ENCODE measurements at places on chromosomes 12 and 14.
A peak's percentile ranks its signal among the peaks of the same experiment; 100 is the strongest.

DNA sequence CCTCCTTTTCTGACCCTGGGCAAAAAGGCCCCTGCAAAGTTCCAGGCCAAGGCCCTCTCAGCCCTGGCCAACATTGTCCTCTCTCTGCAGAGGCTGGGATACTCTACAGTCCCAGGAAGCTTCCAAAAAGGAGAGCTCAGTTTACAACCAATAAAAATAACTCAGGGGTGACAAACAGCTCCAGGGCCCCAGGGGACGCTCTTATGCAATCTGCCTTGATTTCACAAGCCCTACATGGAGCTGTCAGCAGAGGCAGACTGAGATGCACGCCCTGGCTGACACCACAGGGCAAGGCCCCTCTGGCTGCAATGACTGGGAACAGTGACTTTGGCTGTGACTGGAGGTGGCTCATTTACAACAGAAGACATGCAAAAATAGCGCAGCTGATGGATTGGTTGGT lies 129.0 kb upstream of the MED13L start:
- no peak for DNase-seq

DNA sequence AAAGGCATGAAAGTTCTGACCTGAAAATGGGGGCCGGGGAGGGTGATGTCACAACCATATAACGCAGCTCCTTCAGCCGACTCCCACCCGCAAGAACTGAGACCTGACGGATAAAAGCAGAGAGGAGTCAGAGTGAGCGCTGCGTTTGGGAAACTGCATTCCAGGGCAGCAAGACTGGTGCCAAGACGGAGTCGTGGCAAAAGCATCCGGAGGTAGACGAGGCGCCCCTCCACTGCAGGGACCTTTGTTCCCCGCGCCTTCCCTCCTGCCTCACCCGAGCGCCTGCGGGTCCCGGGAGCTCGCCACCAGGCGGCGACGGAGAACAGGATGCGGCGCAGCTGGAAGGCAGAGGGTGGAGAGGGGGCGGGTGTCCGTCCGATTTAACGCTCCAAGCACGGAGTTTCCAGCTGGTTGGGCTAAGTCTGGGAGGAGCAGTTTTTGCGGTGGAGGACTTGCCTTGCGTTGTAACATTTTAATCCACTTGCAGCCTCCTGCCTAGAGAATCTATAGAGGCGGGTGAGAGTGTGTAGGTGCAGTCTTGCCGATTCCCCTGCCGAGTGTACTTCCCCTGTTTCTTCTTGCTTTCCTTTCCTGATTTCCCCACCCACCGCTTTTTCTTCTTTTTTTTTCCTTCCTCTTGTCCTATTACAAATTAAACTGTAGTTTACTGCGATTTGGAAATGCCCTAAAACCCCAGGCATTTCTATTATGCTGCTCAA lies 1.2 kb upstream of the CPNE8 start:
- no peak for DNase-seq

DNA sequence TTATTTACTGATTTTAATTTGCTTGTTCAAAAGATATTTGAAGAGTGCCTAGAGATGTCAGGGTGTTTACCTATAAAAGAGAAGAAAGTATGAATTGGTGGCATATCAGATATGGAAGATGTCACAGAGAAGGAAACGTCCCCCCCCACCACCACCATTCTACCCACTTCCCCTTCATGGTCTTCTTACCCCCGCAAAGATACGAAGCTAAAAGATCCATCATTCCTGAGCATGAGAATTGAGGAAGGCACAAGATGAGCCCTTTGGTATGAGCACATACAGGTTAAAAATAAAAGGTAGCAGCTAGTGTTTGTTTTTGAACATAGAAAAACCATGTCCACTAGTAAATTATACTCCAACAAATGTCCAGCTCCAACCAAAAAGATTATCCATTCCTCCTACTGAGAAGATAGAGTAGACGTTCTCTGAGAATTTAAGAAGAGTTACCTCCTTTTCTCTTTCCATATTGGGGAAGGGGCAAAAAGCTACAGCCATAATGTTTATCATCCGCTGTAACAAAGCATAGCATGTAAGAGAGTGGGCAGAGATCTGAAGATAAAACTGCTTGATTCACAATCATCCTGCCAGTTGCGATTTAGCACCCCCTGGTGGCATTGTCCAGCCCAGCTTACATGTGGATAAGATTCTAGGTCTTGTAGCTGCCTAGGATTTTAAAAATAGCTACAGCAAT lies 29.1 kb downstream of the NFYB start:
- DNase-seq = peak; percentile 70

DNA sequence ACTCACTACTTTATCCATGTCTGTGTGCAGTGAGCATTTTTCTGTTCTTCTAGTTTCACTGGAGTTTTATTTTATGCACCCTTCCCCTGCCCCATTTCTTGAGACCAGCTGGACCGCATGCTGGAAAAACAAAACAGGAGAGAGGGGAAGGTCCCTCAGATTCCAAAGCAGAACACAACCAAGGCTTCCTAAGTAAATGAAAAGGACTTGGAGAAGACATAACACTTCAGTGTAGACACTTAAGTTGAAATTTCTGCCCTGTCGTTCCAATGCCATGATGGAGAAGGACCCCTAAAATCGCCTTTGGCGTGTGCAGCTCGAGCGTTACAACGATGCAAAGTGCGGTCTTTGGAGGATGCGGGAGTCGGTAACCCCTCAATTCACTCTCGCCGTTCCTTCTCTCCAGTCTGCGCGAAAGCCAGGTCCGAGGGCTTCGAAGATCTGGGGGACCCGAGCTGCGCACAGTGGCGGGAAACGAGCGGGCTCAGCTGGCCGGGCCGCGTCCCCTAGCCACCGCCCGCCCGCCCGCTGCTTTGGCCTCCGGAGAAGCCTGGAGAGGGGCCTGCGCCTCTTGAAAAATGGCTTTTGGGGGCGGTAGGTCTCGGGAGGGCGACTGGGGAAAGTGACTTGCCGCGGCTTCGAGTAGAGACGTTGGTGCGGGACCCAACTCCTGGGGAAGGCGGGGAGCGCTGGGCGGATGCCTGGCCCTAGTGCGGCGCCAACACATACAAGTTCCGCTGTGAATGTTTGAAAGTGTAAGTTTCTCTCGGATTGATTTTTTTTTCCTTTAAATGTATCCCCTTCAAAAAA lies 11.2 kb upstream of the HOXC13 start:
- no peak for DNase-seq

GRCh38 chr14:33848706-33849454 lies 102.0 kb downstream of the EGLN3 start:
- no peak for DNase-seq

- no peak for DNase-seq
Measured at GRCh38 chr14:102684298-102684663, 91.8 kb downstream of the RCOR1 start.

GRCh38 chr12:124754949-124755800 lies 108.5 kb downstream of the SCARB1 start:
- DNase-seq = no peak
